ENCODE measurements at places on chromosomes 12 and 14. TPM values are rescaled to one million over a fixed set of nuclear protein-coding genes. Genes with fewer than 3 reads are reported as not detected.
A peak's percentile ranks its signal among the peaks of the same experiment; 100 is the strongest.

The GPR162 gene
- 0.21 TPM for total RNA-seq

GRCh38 chr12:18549598-18549997 is 188.2 kb downstream of the PLCZ1 start:
- DNase-seq, result no peak

DNA sequence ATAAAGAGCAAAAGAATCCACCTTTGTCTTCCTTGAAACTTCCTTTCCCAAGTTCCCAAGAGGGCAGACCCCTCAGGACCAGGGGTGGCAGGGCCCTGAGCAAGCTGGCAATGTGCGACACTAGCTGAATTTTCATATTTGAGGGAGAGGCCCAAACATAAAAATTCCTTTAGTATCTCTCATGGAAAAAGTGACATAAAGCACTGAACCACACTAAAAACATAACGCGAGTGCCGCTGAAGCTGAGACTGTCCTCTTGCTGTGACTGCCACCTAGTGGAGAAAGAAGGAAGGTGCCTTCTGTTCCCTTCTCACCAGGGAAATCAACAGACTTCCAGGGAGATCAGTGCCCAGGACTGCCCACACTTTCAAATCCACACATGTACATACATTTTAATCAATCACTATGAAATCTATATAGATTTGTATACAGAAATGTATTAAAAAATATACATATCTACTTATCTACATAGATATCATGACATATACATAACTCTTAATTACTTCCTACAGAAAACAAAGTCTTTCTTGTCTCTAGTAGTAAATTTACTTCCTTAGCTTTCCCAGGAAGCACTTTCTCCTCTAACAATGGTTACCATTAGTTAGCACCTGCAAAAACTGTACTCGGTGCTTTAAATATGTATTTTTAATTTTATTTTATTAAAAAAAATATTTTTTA is 53.8 kb downstream of the SSH1 start:
- peak; percentile 92 for DNase-seq

The HCAR3 gene
- 0.84 TPM for total RNA-seq

- no peak for DNase-seq
Observed at GRCh38 chr12:22366181-22366580, 31.7 kb upstream of the ST8SIA1 start.

The RAPGEF3 gene
- total RNA-seq, result 4.5 TPM

DNA sequence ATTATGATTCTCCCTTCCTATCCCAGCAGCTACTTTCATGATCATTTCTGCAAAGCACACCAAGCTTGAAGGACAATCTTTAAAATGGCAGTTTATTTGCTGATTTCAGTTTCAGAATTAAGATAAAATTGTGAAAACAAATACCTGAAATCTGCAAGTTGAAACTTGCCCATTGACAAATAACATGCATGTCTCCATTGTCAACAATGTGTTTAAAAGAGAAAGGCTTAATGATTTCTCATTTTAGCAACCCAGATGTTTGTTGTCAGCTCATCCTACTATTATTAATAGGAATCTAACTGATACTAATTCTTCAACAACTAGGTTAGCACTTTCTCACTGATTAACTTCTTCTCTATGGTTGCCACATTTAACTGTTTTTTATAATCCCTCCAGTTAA is 474.6 kb downstream of the PRKD1 start:
- no peak for DNase-seq

The CYP46A1 gene
- total RNA-seq, result 0.02 TPM

The SP7 gene
- total RNA-seq, result not detected
